Activated T-cell treated with anti-CD3 and anti-CD28 coated beads for 1 hour (primary cell): ENCODE measurements at places on chromosomes 16 and 17.

- DNase-seq, result no peak
Measured at GRCh38 chr17:49512296-49513043, 17.4 kb downstream of the NGFR start.

DNA sequence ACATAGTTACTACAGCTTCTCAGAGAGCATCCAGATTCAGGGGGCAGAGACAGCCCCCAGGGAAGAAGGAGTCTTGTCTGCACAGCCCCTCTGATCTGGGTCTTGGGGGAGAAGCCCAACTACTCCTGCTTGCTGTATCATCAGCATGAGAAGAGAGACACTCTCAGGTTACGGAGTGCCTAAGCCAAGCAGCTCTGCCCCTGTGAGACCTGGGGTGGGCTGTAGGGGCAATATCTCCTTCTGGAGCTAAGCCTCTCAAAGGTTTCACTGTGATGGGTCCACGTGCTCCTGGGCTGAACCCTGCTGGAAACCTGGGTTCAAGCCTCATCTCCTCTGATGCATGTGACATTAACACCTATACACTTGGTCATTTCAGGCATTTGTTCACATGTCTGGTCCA lies 123.2 kb downstream of the CPPED1 start:
- no peak for DNase-seq

- peak; percentile 78 for DNase-seq
Measured at GRCh38 chr17:40319651-40320540, 10.9 kb downstream of the RARA start.

GRCh38 chr16:12458591-12459358 lies 344.9 kb downstream of the CPPED1 start:
- DNase-seq, result peak; percentile 23

- no peak for DNase-seq
Measured at GRCh38 chr16:82113741-82114140, 56.3 kb downstream of the MPHOSPH6 start.
